Stimulated activated CD8-positive, alpha-beta memory T cell treated with anti-CD3 and anti-CD28 coated beads, Interleukin-4, amount 100 ng/mL, for 1 hour (primary cell): ENCODE measurements at places on chromosomes 11 and 22.

GRCh38 chr11:14676068-14676467 is 32.5 kb downstream of the PDE3B start:
- no peak for DNase-seq

DNA sequence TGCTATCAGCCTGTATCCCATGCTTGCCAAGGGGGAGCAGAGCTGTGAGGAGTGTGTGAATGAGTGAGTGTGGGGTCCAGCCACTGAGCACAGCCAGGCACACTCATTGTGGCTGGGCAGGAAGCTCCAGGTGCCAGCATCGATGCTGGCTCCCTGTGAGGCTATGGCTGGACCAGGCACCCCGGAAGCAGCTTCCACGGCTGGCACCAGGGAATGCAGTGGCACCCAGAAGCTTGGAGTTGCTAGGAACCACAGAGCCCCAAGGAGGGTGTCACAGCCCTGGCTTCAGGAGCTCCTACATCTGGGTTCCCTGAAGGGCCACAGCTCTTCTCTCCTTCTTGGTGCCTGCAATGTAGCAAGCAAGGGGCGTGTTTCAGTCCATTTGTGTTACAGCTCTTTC is 625.9 kb upstream of the RAG2 start:
- no peak for DNase-seq

- no peak for DNase-seq
Observed at GRCh38 chr11:105152560-105152959, 13.0 kb upstream of the CARD18 start.

- no peak for DNase-seq
Observed at GRCh38 chr11:68159161-68159560, 38.0 kb upstream of the CHKA start.

GRCh38 chr11:55726715-55727324 is 46.4 kb upstream of the OR5D13 start:
- no peak for DNase-seq

- DNase-seq, result no peak
Observed at GRCh38 chr11:27239305-27239942, 123.6 kb downstream of the CCDC34 start.

- no peak for DNase-seq
Observed at GRCh38 chr11:587546-587945, 11.3 kb downstream of the PHRF1 start.

GRCh38 chr11:30426781-30427180 is 103.9 kb downstream of the ARL14EP start:
- no peak for DNase-seq

- no peak for DNase-seq
Observed at GRCh38 chr11:44575288-44575672, 9.8 kb downstream of the CD82 start.

GRCh38 chr11:43664295-43664694 is 16.2 kb upstream of the HSD17B12 start:
- DNase-seq, result no peak

GRCh38 chr22:46563381-46564083 is 26.1 kb upstream of the CELSR1 start:
- peak; percentile 49 for DNase-seq

DNA sequence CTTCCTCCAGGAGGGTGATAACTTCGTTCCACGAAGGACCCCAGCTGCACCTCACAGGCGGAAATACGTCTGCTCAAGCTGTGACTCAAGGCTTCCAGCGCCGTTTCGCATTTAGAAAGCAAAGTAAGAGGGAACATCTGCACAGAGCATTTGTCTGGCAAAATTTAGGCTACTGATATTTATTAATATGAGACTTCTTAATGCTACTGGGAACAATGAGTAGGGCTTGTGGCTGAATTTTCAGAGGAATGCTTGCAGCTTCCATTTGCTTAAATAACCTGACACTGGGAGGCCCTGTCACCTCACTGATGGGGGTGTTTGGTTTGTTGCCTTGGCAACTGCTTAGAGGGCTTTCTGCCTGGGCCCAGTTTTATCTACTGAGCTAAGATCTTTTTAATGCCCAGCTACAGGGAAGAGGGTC is 14.7 kb upstream of the ST14 start:
- no peak for DNase-seq
